Activated naive CD4-positive, alpha-beta T cell treated with anti-CD3 and anti-CD28 coated beads, Interleukin-2, amount 10 ng/mL, durations not matched to agents 7 days and 5 days (primary cell): ENCODE measurements at places on chromosomes 13 and 19.

DNA sequence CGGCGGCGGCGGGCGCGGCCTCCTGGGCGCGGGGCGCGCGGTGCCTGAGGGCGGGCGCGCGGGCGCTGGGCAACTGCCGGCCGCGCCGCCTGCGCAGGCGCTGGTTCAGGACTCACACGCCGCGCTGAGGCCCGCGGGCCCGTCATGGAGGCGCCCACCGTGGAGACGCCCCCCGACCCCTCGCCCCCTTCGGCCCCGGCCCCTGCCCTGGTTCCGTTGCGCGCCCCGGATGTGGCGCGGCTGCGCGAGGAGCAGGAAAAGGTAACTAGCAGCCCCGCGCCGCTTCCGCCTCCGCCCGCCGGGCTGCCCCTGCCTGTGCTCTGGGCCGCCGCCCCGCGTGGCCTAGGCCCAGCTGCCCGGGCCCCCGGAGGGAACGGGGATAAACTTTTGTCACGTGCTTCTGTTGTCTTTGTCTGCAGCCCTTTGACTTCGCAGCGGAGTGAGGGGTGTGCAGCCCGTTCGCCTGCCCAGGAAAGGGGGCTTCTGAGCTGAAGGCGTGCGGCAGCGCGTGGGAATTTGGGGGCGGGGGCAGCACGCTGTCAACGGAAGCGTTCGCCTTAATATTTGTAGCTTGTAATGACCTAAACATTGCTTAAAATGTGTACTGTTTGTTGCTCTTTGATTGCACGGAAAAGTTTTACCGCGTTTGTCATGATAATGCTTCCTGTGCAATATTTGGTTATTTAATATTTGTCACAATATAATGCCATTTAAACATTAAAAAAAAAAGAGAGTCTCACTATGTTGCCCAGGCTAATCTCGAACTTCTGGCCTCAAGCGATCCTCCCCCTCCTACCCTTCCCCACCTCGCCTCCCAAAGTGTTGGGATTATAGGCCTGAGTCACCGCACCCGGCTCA is 594 bp downstream of the URI1 start:
- peak overlapping the region; percentile 97 for H3K4me3 ChIP-seq
- DNase-seq, result peak; percentile 84
- H3K27ac ChIP-seq, result peak overlapping the region; percentile 92
- H3K36me3 ChIP-seq, result peaks cover 9% of the 10 kb centered on the region
- peaks cover 5% of the 10 kb centered on the region for H3K27me3 ChIP-seq
- peaks cover 51% of the 10 kb centered on the region for H3K4me1 ChIP-seq

DNA sequence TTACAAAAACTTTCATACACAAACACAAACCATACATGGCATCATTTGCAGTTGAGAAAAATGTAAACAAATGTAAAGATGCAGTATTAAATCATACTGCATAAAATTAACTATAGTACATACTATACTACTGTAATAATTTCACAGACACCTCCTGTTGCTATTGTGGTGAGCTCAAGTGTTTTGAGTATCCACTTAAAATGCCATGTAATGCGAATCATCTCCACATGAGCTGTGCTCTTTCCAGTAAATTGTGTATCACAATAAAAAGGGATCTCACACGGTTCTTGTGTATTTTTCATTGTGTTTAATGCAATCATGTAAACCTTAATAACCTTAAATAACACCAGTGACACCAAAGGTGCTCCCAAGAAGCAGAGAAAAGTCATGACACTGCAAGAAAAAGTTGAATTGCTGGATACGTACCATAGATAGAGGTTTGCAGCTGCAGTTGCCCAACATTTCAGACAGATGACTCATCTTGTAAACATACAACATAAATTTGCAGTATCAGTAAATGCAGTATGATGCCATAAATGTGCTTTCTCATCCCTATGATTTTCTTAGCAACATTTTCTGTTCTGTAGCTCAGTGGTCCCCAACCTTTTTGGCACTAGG is 166.6 kb downstream of the RAP2A start:
- no peak for DNase-seq
- no peaks in the 10 kb centered on the region for H3K4me1 ChIP-seq
- H3K36me3 ChIP-seq, result no peaks in the 10 kb centered on the region
- no peak overlapping the region for H3K27ac ChIP-seq
- no peak overlapping the region for H3K4me3 ChIP-seq

GRCh38 chr19:38953677-38954076 is 21.9 kb downstream of the FBXO17 start:
- no peaks in the 10 kb centered on the region for H3K36me3 ChIP-seq
- DNase-seq, result no peak
- H3K4me3 ChIP-seq, result no peak overlapping the region
- H3K4me1 ChIP-seq, result peaks cover 15% of the 10 kb centered on the region
- H3K27ac ChIP-seq, result no peak overlapping the region
- H3K27me3 ChIP-seq, result peaks cover 63% of the 10 kb centered on the region

GRCh38 chr13:113192902-113193301 is 15.6 kb downstream of the PCID2 start:
- no peak for DNase-seq
- H3K27ac ChIP-seq, result no peak overlapping the region
- peaks cover 14% of the 10 kb centered on the region for H3K4me1 ChIP-seq
- no peak overlapping the region for H3K4me3 ChIP-seq
- H3K27me3 ChIP-seq, result no peaks in the 10 kb centered on the region

DNA sequence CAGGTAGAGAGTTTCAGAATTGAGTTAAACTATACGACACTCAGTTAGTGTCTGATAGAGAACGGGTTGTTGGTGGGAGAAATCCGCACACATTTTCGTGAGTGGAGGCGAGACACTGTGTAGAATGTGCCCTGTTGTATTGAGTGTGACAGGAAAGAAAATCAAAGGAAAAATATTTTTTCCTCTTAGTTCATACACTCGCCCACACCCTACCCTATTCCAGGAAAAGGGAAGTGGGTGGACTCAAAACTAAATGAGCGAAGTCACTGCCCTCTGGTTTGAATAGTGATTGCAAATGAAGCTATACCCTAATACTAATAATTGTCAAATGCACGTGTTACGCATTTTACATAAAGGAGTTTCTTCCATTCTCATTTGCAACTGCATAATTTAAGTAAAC is 2.0 kb downstream of the ZNF347 start:
- no peak for DNase-seq
- no peaks in the 10 kb centered on the region for H3K27me3 ChIP-seq
- H3K27ac ChIP-seq, result peak overlapping the region; percentile 26
- H3K4me1 ChIP-seq, result peaks cover 24% of the 10 kb centered on the region

- no peaks in the 10 kb centered on the region for H3K27me3 ChIP-seq
- no peak overlapping the region for H3K27ac ChIP-seq
- H3K4me1 ChIP-seq, result no peaks in the 10 kb centered on the region
- peaks cover 20% of the 10 kb centered on the region for H3K36me3 ChIP-seq
These were observed 12.3 kb upstream of the ISYNA1 start for GRCh38 chr19:18450021-18450930.

GRCh38 chr13:48155848-48156247 is 60.9 kb upstream of the MED4 start:
- peak overlapping the region; percentile 23 for H3K4me3 ChIP-seq
- H3K27me3 ChIP-seq, result no peaks in the 10 kb centered on the region
- H3K36me3 ChIP-seq, result peaks cover 2% of the 10 kb centered on the region
- H3K4me1 ChIP-seq, result peaks cover 81% of the 10 kb centered on the region
- DNase-seq, result peak; percentile 43
- peak overlapping the region; percentile 95 for H3K27ac ChIP-seq

DNA sequence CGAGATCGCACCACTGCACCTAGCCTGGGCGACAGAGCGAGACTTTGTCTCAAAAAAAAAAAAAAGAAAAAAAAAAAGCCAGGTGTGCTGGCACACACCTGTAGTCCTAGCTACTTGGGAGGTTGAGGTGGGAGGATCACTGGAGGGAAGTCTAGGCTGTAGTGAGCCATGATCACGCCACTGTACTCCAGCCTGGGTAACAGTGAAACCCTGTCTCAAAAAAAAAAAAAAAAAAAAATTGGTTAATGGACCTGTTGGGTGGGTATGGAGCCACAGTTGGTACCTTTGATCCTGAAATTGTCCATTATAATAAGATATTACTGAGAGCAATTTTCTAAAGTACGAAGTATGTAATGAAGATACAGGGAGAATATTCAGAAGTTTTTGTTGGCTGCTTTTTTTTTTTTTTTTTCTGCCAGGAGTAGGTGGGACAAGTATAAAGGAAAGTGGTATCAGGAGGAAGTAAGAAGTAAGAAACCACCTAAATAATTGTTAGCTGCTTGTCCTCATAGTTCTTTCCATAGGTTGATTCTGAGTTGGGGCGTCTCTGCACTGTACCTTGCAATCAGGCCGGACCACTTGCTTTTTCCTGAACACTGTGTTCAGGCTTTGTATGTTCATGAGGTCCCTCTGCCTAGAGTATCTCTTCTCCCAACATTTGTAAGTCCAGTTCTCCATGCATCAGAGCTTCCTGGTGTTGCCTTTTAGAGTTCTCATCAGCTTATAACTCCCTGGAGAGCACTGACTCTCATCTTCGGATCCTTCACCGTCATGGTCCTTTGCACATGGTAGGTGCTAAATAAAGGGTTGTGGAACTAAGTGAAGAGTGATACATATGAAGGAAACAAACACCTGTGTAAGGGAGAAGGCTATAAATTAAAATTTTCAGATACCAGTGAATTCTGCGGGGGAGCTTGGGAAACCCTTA is 31.7 kb downstream of the ARHGAP35 start:
- DNase-seq, result no peak
- no peak overlapping the region for H3K27ac ChIP-seq
- H3K27me3 ChIP-seq, result no peaks in the 10 kb centered on the region
- no peaks in the 10 kb centered on the region for H3K36me3 ChIP-seq
- H3K4me3 ChIP-seq, result no peak overlapping the region

GRCh38 chr19:38656171-38656981 is 8.9 kb downstream of the ACTN4 start:
- H3K4me3 ChIP-seq, result peak overlapping the region; percentile 50
- peaks cover 47% of the 10 kb centered on the region for H3K36me3 ChIP-seq
- DNase-seq, result peak; percentile 60
- peaks cover 91% of the 10 kb centered on the region for H3K4me1 ChIP-seq

DNA sequence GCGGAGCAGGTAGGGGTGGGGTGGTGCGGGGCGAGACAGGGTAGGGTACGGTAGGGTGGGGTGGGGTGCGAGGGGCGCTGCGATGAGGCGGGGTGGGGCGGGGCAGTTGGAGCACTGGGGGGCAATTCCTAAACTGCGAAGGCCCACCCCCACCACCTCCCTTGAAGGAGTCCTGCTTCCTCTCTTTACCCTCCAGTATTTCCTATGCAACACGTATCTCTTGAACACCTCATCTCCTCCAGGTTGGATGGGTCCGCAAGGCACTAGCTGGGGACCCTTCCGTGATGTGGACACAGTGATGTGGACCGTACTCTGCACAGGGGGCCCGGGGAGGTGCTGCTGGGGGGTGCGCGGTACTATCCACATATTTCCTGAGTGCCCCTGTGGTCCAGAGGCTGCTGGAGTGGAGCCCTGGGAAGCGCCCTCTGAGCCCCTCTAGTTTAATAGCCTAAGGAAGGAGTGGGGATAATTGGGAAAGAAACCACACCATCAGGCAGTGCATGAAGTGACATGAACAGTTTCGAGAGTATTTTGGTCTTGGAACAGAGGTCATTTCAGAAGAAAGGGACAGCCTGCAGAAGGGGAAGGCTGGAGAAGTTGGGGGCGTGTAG is 1.1 kb downstream of the IL17D start:
- H3K4me1 ChIP-seq, result peaks cover 11% of the 10 kb centered on the region
- H3K36me3 ChIP-seq, result no peaks in the 10 kb centered on the region
- no peak overlapping the region for H3K27ac ChIP-seq

DNA sequence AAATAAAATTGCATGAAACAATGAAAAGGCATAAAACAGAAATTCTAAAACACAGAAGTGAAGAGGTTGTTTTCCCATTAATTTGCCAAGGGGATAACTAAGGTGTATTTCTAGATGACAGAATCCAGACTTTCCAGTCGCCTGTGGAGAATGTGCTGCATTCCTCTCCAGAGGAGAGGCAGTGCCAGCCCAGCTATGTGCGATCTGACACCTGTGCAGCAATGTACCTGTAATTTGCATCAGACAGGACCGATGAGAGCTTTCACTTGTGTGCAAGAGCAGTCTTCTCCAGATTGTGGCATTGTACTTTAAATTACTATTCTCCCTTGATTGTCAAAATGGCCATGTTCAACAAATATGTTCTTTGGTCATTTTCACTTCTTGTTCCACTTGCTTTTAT is 1037.9 kb downstream of the EFNB2 start:
- H3K27me3 ChIP-seq, result no peaks in the 10 kb centered on the region
- no peak overlapping the region for H3K27ac ChIP-seq
- no peak overlapping the region for H3K4me3 ChIP-seq
- DNase-seq, result no peak
- H3K4me1 ChIP-seq, result no peaks in the 10 kb centered on the region
- H3K36me3 ChIP-seq, result no peaks in the 10 kb centered on the region
